ENCODE measurements at places on chromosomes 16 and 17.

DNA sequence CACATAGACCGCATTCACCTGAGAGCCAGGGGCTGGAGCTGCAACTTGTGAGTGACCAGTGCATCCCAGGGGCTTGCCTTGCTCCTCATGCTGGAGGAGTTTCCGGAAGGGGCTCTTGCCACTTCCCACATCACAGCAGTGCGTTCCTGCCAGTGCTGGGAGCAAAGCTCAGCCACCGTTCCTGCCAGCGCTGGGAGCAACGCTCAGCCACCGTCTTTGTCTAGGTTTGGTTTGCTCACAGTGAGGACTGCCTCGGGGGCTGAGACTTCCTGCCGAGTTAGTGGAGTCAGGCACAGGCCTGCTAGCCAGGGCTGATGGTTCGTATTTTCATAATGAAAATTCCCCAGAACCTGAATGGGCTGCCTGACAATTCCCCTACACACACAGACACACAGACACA, 5.4 kb upstream of the CHRNE start:
- DNase-seq, result no peak

GRCh38 chr17:79645022-79645776, 34.3 kb upstream of the RBFOX3 start:
- DNase-seq, result no peak

DNA sequence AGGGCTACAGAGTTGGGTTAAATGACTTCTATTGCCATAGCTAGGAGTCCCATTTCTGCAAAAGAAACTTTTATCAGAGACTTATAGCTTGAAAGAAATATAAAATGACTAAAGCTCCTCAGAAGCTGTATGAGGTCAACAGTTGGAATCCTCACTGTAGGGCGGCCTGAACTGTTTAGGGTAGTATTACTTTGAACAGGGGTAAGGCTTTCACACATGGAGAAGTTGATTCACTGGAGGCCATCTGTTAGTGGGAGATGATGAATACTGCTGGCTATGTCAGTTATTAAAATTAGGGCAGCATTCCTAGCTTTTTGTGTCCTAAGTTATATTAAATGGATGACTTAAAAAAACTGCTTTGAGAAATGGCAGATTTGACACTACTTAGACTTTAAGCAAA, 6.0 kb downstream of the TTC19 start:
- no peak for DNase-seq

- no peak for DNase-seq
These were observed 30.8 kb downstream of the USP43 start for GRCh38 chr17:9676084-9676483.

- DNase-seq, result no peak
These were observed 1.9 kb upstream of the PLEKHG4 start for GRCh38 chr16:67277294-67277998.

- no peak for DNase-seq
These were observed 120.9 kb downstream of the PRKCA start for GRCh38 chr17:66423056-66423955.

DNA sequence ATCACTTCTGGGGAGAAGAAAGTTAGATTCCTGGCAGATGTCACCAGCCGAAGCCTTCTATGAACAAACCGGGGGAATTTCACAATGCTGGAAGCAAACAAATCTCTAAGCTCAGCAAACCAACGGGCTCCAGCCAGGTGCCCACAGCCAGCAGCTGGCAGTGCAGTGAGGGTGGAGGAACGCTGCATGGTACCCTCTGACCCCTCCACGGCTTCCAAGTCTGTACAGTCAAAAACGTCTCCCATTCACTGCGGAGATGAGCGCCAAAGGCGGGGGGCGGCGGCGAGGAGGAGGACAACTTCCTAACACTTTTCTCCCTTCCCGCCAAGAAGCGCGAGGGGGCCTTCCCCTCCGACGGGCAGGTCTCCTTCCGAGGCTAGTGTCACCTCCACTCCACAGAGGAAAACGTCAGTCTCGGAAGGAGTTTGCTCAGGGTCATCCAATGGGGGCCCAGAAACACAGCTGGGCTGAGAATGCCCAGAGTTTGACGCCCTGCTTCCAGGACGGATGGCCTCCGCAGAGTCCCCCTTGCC, 924 bp downstream of the ZNF598 start:
- no peak for DNase-seq

DNA sequence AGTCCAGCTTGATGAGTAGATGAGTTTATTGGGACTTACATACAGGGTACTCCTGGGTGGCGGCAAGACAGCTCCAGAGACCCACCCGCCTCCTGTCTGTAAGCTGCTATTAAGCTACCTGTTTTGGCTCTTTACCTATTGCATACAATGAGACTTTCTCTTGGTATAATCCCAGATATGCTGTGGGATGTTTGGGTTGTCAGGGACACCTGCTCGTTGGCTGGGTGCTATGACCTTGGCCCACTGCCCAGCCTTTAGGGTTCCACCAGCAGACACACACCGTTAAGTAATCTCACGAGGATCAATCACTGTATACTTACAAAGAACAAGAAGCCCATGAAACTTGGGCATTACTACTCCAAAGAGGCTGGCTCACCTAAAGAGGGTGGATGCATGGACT, 116.4 kb downstream of the NPIPB5 start:
- DNase-seq, result no peak

DNA sequence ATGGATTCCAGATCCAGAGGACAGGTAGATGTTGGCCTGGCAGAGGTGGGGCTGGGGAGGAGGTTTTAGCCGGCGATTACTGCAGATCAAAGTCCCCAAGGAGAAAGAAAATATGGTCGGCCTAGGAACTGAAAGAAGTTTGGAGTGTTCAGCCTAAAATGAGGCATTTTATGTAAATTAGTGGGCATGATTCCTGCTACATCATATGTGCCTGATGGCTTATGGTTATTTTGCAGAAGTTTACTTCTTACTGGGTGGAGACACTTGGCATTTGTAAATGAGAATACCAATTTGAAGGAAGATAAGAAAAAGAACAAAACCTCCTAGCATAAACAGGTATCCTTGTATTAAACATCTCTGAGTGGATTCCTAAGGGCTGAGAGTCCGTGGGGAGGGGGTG, 149.3 kb downstream of the FOXL1 start:
- DNase-seq, result no peak

- DNase-seq, result no peak
These were observed 2.5 kb downstream of the ADPRM start for GRCh38 chr17:10699856-10700255.

Data from stimulated activated CD4-positive, alpha-beta T cell treated with anti-CD3 and anti-CD28 coated beads, Interleukin-4, amount 100 ng/mL, for 4 hours (primary cell).